Activated CD8-positive, alpha-beta T cell treated with anti-CD3 and anti-CD28 coated beads, Interleukin-2, amount 10 ng/mL, durations not matched to agents 7 days and 5 days (primary cell): ENCODE measurements at places on chromosomes 6 and 20. TPM values are rescaled to one million over a fixed set of nuclear protein-coding genes. Genes with fewer than 3 reads are reported as not detected.

- no peak for DNase-seq
Observed at GRCh38 chr20:36936341-36936740, 15.2 kb downstream of the SAMHD1 start.

DNA sequence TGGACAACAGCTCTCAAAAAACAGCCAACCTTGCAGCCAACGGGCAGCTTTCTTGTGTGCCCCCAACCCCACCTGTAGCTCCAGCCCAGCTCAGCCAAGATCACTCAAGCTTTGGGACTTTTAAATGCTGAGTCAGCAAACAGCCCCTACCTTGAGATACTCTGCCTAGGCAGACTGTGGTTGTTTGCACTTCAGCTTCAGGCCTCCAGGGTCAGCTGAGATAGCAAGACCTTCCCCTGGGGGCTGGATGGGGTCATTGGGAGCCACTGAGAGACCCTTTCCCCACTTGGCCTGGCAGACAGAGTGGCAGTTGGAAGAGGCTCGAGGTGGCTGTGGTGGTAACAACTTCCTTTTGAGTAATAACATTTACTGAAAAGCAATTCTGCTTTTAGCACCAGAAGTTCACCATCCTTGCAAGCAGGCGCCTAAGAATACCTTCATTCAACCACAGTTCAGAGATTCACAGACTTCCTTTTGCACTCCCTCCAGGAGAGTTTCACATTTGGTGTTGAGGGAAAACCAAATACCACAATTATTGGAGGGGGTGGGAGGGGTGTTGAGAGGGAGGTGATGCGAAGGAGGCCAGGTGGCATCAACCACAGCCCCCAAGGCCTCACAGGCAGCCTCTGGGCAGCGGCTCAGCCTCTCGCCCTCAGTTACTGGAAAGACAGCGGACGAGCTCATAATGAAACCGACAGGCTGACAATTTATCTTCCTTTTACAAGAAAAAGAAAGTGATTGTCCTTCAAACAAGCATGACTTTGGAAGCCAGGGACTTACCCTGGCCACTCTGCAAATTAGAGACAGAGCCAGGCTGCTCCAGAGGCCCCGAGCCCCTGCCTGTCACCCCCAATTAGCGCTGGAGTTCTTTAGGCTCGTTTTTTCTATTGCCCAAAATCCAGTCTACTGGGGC lies 148.1 kb downstream of the CEBPB start:
- DNase-seq = peak; percentile 83

DNA sequence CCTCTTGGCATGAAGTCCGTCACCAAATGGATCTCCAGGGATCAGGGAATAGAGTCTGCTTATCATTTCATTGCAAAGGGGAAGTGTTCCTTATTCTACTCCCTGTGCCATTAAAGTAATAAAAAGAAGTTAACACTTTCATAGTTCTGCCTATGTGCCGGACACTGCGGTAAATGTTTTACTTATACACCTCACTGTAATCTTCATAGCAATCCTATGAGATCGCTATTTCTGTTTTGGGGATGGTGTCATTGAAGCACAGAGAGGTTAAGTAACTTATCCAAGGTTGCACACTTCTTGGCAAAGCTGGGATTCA lies 177.7 kb downstream of the TSHZ2 start:
- no peak for DNase-seq

The FILIP1 gene
- not detected for total RNA-seq

DNA sequence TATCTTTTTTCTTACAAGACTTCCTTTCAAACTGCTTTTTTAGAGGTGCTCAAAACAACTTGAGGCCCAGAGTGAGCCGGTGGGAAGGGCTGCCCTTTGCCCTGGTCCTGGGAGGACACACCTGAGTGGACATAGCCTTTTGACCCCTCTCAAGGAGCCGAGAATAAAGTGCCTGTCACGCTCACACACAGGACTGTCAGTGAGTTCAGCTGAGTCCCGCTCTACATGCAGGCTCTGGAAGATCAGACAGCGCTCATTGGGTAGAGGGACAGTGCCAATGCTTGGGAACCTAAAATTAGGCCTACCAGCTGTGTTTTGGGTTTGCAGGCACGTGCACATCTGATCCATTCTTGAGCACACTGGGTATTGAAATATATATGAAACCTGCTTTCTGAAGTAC lies 387.8 kb downstream of the CD83 start:
- DNase-seq = no peak

- DNase-seq = peak; percentile 82
Observed at GRCh38 chr6:14117158-14118090, at the start of gene CD83. TSS of gene CD83 (plus strand) at chr6:14117772. CDS start at chr6:14117812, 40 bp downstream.

GRCh38 chr6:110828396-110828795 lies 13.1 kb upstream of the CDK19 start:
- DNase-seq = no peak

The TRDN gene
- total RNA-seq = not detected

DNA sequence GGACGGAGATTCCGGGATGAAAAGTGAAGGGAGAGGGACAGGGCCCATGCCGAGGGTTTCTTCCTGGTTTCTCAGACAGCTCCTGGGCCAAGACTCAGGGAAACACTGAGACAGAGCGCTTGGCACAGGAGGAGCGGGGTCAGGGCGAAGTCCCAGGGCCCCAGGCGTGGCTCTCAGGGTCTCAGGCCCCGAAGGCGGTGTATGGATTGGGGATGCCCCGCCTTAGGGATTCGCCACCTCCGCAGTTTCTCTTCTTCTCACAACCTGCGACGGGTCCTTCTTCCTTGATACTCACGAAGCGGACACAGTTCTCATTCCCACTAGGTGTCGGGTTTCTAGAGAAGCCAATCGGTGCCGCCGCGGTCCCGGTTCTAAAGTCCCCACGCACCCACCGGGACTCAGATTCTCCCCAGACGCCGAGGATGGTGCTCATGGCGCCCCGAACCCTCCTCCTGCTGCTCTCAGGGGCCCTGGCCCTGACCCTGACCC lies 55.0 kb upstream of the HLA-A start:
- DNase-seq = peak; percentile 34

DNA sequence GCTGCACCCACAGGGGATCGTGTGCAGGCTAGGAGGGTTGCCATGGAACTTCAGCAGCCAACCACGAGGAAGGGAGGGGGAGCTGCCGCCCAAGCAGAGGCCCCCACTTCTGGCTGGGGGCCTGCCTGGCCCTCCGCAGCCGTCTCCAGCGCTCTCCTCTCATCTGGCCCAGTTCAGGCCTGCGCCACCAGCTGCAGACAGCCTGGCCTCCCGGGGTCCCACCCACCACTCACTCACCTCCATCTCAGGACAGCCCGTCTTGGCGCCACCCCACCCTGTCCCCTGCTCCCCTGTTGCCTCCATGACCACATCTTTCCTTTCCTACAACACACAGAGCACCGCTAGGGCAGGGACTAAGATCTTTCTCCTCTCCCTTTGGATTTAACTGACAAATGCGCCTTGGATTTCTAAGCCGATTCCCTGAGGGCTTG lies 98.7 kb downstream of the ANKRD60 start:
- DNase-seq = no peak

- DNase-seq = no peak
Observed at GRCh38 chr6:170266061-170266825, 24.6 kb downstream of the DLL1 start.

The TOX2 gene
- total RNA-seq = 0.61 TPM

The DCDC2 gene
- not detected for total RNA-seq

The SS18L1 gene
- 17.9 TPM for total RNA-seq
